Stimulated activated CD8-positive, alpha-beta memory T cell treated with anti-CD3 and anti-CD28 coated beads, Interleukin-4, amount 100 ng/mL, for 4 hours (primary cell): ENCODE measurements at places on chromosomes 13 and 19.

DNA sequence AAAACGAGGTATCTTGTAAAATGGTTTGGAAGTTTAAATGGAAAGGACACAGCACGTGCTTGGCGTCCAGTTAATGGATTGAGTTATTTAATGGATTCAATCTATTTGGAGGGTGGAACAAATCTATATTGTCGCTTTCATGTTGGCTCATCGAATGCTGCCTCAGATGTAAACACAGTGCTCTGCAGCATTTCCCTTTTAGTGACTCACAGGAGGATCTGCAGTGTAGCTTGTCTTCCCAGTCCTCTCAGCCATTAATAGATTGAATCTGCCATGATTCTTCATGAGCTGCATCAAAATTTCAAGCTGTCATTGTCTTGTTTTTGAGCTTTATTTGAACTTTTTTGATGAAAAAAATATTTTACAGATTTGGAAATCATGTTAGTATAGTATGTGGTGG, 44.7 kb downstream of the DHRS12 start:
- no peak for DNase-seq

GRCh38 chr13:109738298-109738746, 48.1 kb downstream of the IRS2 start:
- DNase-seq, result no peak

DNA sequence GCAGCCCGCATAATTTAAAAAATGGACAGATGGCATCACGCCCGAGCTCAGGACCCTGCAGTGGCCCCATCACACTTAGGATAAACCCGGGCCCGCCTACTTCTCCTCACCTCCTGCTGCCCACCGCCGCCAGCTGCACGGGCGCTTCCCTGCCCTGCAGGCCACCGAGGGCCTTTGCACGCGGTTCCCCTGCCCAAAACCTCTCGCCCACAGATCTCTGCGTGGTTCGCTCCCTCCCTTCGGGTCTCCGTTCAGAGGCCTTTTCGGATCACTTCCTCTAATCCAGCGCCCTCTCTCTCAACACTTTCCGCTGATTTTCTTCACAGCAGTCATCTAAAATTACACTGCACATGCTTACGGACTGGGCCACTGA, 1.8 kb downstream of the SHISA7 start:
- no peak for DNase-seq

GRCh38 chr13:67643516-67644055, 413.4 kb upstream of the PCDH9 start:
- DNase-seq, result no peak

GRCh38 chr13:78659732-78660494, 958 bp upstream of the OBI1 start:
- DNase-seq, result no peak

GRCh38 chr19:4300589-4300988, 1.6 kb downstream of the TMIGD2 start:
- DNase-seq, result no peak

DNA sequence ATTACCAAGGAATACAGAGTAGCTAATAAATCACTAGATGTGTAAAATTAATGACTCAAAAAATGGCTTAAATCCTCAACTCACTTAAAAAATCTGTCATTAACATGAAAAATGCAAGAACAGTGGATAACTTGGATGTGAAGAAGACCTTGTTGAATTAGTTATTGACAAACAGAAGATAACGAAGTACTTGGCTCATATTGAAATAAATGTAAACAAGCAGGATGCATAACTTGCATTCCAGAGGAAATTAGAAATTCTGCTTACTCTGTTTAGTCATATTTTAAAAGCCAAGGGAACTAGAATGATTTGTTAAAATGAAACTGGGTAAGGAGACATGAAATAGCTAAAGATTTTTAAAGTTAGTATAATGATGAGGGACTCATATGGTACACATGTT, 1812.2 kb downstream of the PCDH9 start:
- DNase-seq, result no peak

GRCh38 chr13:113776231-113777125, 17.5 kb downstream of the TMEM255B start:
- DNase-seq, result no peak

GRCh38 chr13:43441899-43442499, 344.8 kb downstream of the ENOX1 start:
- no peak for DNase-seq

- no peak for DNase-seq
These were observed 5.0 kb upstream of the IGSF23 start for GRCh38 chr19:44608391-44608821.

- no peak for DNase-seq
These were observed 270.0 kb downstream of the SLITRK6 start for GRCh38 chr13:85529218-85529594.

- DNase-seq, result no peak
These were observed 40.2 kb upstream of the TEX29 start for GRCh38 chr13:111280226-111280625.

DNA sequence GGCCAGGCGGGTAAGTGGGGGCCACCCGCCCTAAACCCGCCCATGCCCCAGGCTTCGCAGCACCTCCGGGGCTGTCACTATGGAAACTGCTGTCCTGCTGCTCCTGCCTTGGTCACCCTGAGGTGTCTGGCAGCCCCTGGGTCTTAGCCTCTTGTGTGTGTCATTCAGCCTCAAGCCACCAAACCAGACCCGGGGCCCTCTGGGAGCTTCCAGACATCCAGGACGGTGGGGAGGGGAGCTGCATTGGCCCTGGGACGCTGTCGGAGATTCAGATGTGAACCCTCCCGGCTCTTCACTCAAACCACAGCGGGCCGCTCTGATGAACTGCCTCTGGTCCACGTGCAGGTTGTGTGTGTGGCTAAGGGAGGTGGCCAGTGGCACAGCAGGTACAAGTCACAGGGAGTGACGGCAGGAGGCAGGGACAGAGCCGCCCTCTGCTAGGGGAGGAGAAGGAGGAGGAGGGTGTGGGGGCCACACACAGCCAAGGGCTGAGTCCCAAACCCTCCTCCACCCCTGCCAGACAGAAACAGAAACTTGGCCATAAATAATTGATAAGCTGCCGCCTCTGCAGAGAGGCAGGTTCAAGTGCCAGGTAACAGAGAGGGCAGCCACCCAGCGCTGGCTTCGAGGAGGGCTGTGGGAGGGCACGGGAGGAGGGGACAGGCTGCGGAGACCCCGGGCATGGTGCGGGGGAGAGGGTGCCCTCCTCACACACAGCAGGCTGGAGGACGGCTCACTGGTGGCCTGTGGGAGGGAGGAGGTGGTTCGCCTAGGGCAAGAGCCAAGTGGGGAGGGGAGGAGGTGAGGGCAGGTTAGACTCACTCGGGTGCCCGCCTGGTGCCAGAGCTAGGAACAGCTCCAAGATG, 8.0 kb downstream of the NANOS3 start:
- no peak for DNase-seq

- no peak for DNase-seq
These were observed 206.1 kb downstream of the DNAJC15 start for GRCh38 chr13:43229506-43229905.

GRCh38 chr19:10805065-10805757, 30.8 kb downstream of the TMED1 start:
- DNase-seq, result no peak

DNA sequence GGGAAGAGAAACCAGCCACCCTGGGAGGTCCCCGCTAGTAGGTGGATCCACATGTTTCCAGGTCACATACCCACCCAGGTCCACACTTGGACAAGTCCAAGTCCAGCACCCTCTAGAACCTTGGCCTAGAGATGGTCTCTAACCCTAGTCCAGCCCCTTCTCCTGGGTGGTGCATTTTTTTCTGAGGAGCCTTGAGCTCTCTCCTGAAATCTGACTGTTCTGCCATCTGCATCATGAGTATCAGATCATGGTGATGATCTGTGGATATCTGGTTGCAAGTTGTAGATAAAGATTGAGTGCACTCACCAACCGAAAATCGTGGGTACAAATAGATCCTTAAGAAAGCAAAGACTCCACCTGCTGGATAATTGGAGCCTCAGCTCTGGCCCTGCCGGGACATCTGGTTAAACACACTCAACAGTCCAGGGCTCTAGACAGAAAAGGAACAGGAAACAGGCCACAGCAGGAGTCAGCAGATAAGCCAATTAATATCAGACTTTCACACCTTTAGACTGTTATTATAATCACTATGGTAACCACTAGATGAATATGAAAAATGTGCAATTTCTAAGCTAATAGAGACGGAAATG, 41.1 kb downstream of the GPR12 start:
- DNase-seq, result no peak

- no peak for DNase-seq
These were observed 5.3 kb downstream of the SBSN start for GRCh38 chr19:35522745-35523327.

- no peak for DNase-seq
These were observed 38.2 kb upstream of the NPAS1 start for GRCh38 chr19:46981286-46981945.

GRCh38 chr19:49636233-49636932, 3.6 kb downstream of the RRAS start:
- DNase-seq, result no peak

DNA sequence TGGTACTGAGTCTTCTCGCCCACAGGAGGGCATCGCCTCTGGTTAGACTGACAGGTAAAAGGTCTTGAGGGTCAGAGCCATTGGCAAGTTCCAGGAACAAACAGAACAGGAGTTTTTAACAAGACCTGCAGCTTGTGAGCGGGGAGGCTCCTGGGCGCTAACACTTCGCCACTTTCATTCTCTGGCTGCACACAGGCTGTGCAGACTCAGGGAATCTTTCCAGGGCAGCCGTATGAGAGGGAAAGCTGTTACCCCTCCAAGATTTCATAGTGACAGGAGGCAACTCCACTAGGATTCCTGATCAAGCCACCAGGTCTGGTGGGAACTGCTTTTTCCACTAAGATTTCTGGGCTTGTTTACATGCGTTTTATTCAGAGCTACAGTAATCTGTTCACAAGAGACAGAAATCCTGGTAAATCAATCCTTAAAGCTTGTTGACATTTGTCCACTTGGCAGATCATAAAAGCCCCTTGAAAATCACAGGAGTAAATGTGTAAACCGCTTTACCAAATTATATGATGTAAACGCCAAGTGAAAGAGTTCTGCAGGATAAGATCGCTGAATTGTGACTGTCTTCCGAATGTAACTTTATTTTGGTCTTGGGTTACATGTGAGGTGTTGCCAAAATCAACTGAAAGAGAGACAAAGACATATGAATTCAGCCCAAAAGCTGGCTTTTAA, 190.6 kb downstream of the MZT1 start:
- DNase-seq, result no peak

DNA sequence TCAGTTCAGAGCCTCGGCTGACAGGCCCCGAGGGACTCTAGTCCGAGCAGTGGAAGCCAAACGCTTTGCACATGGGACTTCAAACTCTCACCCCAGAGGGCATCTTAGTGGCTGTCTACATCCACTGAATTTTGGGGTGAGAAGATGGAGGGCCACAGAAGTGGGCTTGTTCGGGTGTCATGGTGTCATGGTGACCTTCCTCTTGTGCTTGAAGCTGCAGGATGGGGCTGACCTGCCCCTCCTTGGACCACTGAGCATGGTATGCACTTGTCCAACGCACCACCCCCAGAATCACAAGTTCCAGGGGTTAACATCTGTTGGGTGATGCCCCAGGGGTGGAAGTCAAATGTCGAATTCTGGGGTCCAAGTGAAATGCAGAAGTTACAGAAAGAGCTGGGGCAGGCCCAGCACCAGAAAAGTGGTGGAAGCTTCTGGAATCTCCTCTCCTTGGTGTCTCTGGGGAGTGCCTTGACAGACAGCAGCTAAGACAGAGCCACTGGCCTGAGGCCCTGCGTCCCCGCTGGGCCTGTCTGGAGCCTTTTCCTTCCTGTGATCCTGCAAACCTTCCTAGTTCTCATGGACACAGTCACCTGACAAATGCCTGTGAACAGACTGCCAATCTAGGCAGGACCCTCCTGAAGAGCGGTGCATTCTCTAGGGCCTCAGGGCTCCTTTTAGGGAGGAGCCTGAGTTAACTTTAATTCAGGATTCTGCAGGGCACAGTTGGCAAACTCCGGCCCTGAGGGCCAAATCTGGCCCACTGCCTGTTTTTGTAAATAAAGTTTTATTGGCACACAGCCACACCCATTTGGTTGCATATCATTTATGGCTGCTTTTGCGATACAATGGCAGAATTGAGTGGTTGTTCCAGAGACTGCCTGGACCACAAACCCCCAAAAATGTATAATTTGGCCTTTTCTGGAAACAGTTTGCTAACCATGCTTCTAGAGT, 65.1 kb upstream of the RANBP3 start:
- no peak for DNase-seq

DNA sequence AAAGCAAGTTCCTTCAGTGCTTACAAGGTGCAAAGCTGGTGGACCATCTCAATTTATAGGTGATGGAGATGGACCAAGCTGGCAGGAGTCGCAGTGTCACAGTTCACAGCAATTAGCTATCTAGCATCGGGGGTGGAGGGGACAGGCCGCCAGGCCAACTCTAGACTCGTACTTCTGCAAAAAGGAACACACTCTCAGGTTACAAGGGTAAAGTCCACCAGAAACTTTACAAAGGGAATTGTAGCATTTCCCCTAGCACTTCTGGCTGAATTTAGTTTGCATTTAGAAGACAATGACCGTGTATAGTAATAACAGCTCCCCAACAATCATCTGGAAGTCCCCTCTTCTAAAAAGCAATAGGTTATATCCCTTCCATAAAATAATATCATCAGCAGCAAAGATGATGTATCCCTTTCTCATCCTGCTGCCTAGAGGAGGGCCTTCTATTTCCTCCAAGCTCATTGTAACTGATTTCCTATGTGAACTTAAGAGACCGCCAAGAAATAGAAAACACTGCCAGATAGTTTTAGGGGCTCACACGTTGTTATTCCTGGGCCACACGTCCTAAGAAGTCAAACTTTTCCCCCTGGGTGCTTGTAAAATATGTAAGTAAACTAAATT, 8.5 kb upstream of the DOCK9 start:
- no peak for DNase-seq

- no peak for DNase-seq
These were observed 9.9 kb downstream of the LMTK3 start for GRCh38 chr19:48501494-48502349.

- no peak for DNase-seq
These were observed 469.9 kb downstream of the COG6 start for GRCh38 chr13:40125336-40125735.

- no peak for DNase-seq
These were observed 354.5 kb upstream of the NBEA start for GRCh38 chr13:34587576-34587975.

GRCh38 chr19:18298601-18299000, 17.2 kb upstream of the JUND start:
- no peak for DNase-seq

GRCh38 chr19:45346449-45346848, 5.9 kb downstream of the KLC3 start:
- no peak for DNase-seq
